ENCODE measurements at places on chromosomes 6 and 20.

- DNase-seq, result no peak
These were observed 78.5 kb downstream of the AGPAT4 start for GRCh38 chr6:161195386-161195785.

DNA sequence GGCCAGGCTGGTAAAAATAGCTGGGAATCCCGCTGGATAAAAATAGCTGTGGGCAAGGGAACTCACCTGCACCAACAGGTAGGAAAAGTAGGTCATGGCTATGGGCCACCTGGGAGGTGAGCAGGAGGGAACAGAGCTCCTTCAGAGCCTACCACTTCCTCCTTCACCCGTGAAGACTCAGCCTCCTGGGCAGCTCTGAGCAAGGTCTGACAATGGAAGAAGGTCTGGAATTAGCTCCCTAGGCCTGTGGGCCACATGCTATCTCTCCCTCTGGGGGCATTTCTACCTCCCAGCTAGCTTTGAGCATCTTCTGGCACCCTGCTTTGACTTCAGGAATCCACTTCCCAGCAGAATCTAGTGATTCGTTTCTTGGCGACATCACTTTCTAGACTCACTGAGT, 153.9 kb downstream of the MRPL14 start:
- DNase-seq, result no peak

GRCh38 chr6:143579703-143580102, 68.2 kb upstream of the FUCA2 start:
- no peak for DNase-seq

DNA sequence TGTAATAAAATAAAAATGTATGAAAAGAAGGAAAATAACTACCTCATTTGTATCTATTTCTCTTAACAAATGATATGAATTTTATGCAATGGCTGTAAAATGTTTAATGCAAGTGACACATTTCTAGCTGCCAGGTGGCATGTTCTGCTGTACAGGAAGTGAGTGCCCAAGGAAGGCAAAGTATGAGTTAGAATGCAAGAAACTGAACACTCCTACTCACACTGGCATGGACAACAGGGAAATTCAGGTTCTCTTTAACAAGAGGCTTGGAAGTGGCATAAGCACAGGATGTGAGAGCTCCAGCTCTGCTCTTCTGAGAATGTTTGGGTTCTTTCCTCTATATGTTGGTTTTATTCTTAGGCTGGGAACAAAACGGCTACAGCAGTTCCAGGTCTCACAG, 20.4 kb upstream of the LAMA4 start:
- no peak for DNase-seq

- no peak for DNase-seq
These were observed 145.6 kb downstream of the DHX35 start for GRCh38 chr20:39107741-39108140.

DNA sequence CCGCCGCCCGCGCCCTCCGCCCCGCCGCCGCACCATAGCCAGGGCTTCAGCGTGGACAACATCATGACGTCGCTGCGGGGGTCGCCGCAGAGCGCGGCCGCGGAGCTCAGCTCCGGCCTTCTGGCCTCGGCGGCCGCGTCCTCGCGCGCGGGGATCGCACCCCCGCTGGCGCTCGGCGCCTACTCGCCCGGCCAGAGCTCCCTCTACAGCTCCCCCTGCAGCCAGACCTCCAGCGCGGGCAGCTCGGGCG, 1.5 kb downstream of the FOXC1 start:
- no peak for DNase-seq

DNA sequence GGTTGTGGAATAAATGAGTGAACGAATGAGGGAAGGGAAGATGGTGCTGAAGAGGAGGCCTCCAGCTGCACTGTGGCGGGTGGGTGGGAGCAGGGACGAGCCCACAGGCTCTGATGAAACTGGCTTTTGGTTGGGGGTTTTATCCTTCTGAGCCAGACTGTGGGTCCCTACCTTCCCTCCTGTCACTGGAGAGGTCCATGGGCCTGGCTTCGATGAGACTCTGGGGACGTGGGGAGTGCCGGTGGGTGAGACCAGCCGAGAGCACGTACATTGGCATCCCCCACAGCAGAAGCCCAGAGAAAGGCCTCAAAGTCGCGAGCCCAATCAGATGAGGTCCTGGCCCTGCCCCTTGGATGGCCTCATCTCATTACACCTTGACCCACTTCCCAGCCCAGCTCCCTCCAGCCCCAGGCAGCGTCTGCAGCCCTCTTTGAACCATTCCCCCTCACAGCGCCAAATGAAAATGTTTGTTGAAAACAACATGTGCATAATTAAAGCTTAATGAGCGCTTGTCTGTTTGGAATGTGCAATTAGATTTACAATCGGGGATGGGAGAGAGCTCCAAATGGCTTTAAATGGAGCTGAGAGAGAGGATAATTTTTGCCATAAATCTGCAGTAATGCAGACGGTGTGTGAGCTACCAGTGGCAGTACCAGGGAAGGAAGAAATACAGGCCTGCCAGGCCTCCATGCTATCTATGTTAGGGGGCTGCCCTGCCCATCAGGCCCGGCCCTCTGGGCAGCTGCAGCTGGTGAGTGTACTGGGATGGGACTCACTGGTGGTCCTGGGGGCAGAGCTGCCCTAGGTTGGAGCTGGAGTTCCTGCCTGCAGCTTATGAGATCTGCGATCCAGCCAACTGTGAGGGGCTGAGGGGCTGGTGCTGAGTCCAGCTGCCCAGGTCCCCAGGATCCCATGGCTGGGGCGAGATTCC, 47.2 kb downstream of the TOX2 start:
- DNase-seq, result no peak

Measured in activated CD8-positive, alpha-beta memory T cell treated with anti-CD3 and anti-CD28 coated beads for 48 hours (primary cell).